GM23248 (cell line): ENCODE measurements at places on chromosomes 12 and 14. TPM values are rescaled to one million over a fixed set of nuclear protein-coding genes. Genes with fewer than 3 reads are reported as not detected.

The RD3L gene
- polyA plus RNA-seq, result not detected in 2 replicates

The RIMBP2 gene
- polyA plus RNA-seq, result not detected in 2 replicates

The GLI1 gene
- 0.89 and 1.0 TPM in 2 replicates for polyA plus RNA-seq

The CACNA1C gene
- polyA plus RNA-seq, result 2.5 and 4.9 TPM in 2 replicates

The CLEC6A gene
- not detected in 2 replicates for polyA plus RNA-seq

The RAD9B gene
- 0.19 and 0.22 TPM in 2 replicates for polyA plus RNA-seq

The ADAM21 gene
- polyA plus RNA-seq, result 0.13 and 0.20 TPM in 2 replicates
